ENCODE measurements at places on chromosomes 1 and 21.

DNA sequence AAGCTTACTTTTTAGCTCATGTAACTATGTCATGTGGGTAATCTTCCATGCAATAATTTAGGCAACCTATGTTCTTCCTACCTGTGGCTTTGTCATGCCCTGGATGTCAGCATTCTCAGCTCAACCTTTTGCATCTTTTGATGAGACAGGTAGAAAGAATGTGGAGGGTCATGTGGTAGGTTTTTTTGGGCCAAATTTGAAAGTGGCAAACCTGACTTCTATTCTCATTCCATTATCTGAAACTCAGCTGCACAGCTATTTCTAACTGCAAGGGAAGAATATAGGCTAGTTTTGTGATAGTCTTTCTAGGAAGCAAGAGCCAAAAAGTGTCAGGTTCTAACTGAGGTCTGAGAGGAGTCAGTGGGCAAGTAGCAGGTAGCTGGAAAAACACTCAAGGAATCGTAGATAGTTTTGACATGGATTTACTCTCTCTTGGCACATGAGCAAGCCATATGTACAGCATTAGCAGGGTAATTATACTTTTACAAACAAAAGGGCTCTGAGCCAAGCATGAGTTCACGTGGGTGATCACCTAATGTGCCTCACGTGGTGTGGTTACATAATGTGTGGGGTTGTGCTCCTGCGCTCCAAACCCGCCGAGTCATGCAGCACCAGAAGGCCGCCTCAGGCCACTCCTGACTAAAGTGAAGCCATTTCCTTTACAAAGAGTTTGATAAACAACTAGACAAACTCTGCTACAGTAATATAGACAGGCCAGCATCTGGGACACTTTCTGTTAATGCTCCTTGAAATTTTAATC is 1013.8 kb downstream of the PLA2G4A start:
- DNase-seq, result no peak

DNA sequence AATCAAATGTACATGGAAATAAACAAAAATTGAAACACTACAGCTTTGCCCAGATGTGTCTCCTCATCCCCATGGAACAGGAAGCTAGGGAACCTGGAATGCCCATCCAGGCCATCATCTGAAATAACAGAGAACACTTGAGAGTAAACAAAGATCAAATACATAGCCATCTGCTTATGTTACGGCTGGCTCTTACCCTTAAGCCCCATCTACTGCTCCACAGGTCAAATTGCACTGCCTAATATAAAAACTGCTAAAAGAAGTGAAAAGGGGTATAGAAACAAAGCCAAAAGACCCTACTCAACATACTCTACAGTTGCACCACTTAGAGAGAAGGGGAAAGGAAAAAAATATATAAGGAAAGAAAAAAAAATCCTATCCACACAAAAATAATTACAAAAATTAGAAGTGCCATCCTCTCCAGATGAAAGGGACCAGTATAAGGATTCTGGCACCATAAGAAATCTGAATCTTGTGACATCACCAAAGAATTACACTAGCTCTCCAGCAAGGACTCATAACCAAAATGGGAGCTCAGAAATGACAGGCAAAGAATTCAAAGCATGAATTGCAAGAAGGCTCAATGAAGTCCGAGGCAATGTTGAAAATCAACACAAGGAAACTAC is 26.9 kb downstream of the OR6Y1 start:
- no peak for DNase-seq

DNA sequence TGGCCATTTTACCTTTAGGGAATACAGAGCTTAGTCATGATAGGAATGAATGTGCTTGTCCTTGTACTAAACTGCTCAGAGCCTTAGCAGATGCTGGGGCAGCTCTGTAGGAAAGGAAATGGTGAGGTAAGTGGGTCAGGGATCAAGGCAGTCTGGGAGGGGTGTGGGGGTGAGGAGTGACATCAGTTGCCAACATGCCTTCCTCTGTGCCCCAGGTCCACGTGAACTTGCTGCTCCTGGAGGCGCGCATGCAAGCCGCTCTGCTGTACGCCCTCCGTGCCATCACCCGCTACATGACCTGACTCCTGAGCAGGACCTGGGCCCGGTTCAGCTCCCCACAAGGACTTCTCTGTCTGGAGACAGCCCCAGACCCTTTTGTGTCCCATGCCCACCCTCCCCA is 21.2 kb downstream of the SESN2 start:
- no peak for DNase-seq

DNA sequence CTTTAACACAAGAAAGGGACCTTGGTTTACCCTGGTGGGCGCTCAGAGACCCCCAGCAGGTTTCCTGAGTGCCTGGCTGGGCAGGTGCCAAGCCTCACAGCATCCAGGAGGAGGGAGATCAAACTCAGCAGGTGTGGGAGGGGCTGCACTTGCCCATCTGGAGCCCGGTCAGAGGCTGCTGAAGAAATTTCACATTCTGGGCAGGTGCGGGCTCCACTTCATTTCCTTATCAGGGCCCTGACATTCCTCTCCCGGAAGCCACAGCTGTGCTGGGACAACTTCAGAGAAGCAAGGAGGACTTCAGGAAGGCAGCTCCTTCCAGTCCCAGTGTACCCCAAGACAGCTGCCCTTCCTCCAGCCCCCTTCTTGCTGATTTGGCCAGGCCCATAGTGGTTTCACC is 82.9 kb downstream of the ITPKB start:
- no peak for DNase-seq

- DNase-seq, result no peak
These were observed at the start of gene USH2A for GRCh38 chr1:216422821-216423520. Gene USH2A, minus strand, starts transcription at chr1:216423448. Its CDS starts 1,112 bp downstream, at chr1:216422336.

Data from Panc1 (cell line).